ENCODE measurements at places on chromosomes 5 and 9.

DNA sequence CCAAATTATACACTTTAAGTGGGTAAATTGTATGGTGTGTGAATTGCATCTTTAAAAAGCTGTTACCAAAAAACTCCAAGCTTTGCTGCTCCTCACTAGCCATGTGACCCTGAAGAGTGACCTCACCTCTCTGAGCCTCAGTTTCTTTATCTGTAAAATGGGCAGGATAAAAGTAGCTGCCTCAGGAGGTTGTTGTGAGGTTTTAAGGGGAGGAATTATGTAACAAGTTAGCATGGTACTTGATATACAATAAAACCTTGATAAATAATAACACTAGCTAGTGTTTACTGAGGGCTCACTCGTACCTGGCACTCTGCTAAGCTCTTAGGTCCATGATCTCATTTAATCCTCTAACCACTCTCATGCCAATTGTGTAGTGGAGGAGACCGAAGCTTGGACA, 19.0 kb upstream of the PHF19 start:
- DNase-seq = no peak

- peak; percentile 60 for DNase-seq
These were observed 177.6 kb downstream of the DEPDC1B start for GRCh38 chr5:60522292-60522905.

DNA sequence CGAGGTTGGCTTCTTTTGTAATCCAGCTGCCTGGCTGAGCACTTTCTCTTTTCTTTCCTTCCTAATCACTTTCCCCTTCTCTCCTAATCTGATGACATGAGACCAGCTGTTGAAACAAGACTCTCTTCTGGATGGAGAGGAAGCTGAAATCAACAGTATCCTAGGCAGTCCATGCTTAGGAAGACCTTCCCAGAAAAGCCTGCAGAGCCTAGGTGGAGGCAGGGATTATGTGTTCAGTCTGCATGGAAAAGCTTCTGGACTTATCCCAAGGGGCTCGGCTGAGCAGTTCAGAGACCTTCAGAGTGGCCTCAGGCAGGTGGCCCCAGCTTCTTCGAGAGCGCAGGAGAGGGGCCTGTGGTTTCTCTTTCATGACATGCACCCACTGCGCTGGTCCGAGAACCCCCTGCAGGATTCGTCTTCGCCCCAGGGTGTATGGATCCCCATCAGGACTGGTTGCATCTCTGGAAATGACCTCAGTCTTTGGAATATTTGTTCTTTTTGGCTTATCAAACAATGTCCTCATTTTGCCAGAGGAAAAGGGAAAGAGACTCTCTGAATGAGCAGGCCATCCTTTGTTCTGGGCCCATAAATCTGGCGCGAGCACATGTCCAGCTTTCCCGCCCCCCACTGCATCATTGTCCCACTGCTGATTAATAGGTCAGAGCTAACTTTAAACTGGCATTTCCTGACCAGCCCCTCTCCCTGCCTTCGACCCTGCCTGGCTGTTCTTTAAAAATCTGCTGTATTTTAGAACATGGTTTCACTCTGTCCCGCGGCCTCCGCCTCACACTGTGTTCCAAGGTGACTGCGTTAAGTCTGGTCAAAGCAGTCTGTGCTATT, 177.9 kb upstream of the KLF4 start:
- no peak for DNase-seq

DNA sequence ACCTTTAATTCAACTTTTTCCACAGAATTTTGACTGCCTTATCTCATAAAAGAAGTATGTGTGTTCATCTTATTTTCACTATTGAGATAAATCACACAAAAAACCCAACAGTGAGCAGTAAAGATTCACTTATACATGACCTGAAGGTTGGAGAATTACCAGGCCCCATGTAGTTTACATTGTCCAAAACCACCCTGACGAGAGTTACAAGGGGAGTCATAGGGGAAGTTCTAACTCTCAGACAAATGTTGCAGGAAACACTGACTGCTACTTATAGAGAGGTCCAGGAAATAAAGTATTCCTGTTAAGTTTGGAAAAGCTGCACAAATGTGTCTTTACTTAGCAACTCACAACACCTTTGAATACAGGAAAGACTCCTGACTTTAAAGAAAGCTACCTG, 14.1 kb downstream of the SPATA9 start:
- no peak for DNase-seq

DNA sequence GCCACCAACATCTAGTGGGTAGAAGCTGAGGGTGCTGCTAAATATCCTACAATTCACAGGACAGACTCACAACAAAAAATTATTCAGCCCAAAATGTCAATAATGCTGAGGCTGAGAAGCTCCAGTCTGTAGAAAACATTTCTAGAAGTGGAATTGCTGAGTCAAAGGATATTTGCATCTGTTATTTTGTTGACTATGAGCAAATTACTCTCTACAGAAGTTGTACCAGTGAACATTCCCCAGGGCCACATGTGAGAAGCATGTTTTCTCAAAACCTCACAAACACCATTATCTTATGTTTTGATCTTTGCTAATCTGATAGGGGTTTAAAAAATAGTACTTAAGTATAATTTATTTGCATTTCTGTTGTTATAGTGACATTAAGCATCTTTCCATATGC, 15.4 kb downstream of the ITK start:
- no peak for DNase-seq

DNA sequence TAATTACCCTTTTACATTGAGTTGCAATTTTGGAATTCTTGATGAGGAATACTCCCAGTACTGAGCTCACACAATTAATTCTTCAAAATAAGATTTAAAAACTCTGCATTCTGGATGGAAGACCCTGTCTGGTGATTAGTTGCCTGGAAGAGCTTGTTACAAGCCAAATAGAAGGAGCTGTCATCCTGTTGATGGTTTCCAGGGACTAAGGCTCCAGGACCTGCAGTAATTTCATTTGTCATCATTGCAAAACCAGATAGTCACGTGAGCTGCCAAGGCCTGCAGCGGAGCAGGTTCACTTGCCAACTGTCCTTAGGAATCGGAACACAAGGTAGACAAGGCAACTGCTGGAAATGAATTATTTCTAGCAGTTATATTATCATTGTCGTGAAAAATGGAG, 597.7 kb downstream of the CCDC171 start:
- DNase-seq = no peak

DNA sequence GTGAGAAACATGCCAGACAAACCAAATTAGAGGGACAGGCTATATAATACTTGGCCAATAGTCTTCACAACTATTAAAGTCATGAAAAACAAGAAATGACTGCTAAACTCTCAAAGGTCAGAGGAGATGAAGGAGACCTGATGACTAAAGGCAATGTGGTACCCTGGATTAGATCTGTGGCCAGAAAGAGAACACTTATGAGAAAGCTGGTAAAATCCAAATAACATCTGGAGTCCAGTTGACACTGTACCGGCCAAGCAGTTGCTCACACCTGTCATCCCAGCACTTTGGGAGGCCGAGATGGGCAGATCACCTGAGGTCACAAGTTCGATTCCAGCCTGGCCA, 24.4 kb downstream of the ATOX1 start:
- DNase-seq = no peak

DNA sequence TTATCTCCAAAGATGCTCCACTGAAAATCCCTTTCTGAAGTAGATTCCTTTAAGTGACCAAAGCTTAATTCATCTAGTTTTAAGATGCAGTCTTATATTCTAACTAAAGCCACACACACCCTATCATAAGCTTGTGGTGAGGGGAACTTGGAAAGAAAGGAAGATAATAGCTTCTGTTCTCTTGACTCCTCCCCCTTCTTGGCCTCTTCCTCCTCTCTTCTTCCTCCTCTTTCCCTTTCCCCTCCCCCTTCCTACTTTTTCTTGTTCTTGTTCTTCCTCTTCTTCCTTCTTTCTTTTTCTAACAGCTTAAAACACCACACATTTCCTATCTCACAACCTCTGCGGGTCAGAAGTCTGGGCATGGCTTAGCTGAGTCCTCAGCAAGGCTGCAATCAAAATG, 23.5 kb downstream of the IL7R start:
- DNase-seq = no peak

DNA sequence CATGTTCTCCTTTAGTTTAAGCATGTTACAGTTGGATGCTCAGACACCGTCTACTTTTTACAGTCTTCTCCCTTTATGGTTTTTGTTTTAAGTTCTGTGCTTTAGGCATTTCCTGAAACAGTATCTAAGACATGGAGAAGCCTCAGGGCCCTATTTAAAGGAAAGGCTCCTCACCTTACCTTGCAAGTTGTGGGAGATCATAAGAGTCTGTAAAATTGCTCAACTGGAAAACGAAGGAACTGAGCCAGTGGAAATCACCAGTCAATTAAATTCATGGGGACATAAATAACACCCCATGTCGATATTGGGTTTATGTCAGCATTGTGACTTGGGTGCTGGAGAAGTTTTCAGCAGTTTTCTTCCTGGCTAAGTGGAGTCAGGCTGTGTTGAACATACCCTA, 239.2 kb downstream of the KIF4B start:
- no peak for DNase-seq

- DNase-seq = peak; percentile 92
These were observed 146.2 kb upstream of the RASA1 start for GRCh38 chr5:87121304-87122150.

GRCh38 chr5:115209279-115209678, 39.6 kb upstream of the TRIM36 start:
- DNase-seq = no peak

DNA sequence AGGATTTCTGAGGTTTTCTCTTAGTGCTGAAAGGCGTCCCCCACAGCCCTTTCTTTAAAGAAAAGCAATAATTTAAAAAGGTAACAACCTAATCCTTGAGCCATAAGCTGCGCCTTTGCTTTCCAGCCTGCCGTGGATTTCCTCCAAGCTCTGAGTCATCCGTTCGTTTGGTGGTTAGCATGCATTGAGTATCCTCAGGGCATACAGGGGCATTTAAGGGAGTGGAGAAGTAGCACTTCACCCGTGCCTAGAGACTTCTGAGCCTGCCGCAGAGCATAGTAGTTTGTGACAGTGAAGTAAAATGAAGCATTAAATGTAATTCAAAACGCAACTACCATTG, 892 bp upstream of the TNC start:
- peak; percentile 98 for DNase-seq

- no peak for DNase-seq
These were observed 2.9 kb downstream of the NIPBL start for GRCh38 chr5:36879274-36880033.

- DNase-seq = no peak
These were observed 396.3 kb downstream of the YTHDC2 start for GRCh38 chr5:113909782-113910181.

DNA sequence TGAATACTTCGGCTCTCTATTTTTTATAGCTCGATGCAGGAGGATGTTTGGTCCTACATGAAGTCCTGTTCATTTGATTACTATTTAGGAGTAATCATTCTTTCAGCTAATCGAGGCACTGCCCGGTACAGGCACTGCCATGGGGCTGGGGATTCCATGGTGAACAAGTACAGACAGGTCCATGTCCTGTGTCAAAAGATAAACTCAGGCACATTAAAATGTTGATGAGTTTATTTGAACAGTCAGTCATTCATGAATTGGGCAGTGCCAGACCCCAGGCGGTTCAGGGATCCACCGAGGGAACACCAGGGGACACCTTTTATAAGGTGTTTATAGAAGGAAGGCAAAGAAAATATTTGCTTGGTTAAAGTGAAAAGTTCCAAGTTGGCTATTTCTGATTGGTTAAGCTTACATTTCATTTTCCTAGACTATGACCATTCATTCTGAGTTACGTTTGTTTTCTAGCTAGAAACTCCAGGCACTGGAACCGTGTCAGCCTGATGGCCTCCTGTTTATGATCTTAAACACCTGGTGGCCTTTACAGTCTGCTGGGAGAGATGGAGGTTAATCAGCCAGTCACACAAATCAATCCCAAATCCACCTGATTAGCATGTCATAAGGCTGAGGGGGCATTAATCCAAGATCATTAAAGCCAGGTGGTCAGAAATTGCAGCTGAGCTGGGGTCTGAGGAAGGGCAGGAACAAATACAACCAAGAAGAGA, 47.0 kb upstream of the TDRD7 start:
- DNase-seq = no peak

GRCh38 chr9:93288891-93289883, 105.2 kb downstream of the WNK2 start:
- DNase-seq = peak; percentile 63

GRCh38 chr5:43772764-43773477, 169.9 kb downstream of the NNT start:
- DNase-seq = peak; percentile 67

- no peak for DNase-seq
These were observed 2.9 kb downstream of the AK1 start for GRCh38 chr9:127874301-127875221.

- DNase-seq = peak; percentile 54
These were observed 743 bp downstream of the NR3C1 start for GRCh38 chr5:143402553-143403333.

DNA sequence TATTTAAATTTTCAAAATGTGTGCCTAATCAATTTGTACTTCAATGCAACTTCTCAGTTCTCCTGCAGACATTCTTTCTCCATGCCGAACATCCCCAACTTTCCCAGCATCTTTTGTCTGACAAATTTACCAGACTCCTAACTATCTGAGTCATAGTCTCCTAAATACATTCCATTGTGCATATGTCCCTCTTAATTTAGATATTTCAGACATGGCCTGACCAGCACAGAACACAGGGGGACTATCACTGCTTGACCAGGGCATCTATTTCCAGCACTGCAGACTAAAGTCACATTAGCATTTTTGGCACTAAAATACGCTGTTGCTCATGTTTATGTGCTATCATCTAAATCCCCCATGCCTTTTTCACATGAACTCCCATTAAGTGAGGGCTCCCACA, 71.9 kb downstream of the ITGA1 start:
- DNase-seq = peak; percentile 85

- peak; percentile 99 for DNase-seq
These were observed 51.1 kb upstream of the LHFPL2 start for GRCh38 chr5:78699552-78700153.

DNA sequence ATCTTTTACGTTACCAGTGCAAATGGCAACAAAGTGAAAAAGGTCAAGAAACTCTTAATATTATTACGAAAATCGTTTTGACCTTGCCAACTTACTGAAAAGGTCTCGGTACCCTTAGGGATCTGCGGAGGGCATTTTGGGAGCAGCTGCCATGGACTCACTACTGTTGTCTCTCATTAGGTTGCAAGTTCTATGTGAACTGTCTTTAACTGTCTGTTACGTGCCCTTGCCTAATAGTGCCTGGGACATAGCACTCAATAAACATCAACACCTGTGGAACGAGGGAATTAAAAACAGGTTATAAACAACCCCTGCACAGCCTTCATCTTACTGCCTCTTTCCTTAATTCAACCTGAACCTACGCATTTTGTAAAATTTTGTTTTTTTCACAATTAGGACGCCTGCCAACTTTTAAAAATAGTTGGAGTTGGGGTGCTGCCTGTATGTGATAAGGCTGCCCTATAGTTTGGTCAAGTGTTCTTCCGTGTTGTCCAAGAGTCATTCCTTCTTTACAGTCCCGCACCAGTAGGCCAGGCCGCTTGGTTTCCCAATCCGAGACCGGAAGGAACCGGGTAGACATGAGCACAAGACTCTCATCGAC, 527 bp upstream of the SREK1 start:
- DNase-seq = peak; percentile 7

Measured in EL (cell line).